NCI-H187 (cell line): ENCODE measurements at places on chromosomes 7 and 10.

- no peak for DNase-seq
Observed at GRCh38 chr7:150631866-150632864, at the start of gene GIMAP6. Gene GIMAP6, minus strand, starts transcription at chr7:150632385. Its CDS starts 2,243 bp downstream, at chr7:150630142.

DNA sequence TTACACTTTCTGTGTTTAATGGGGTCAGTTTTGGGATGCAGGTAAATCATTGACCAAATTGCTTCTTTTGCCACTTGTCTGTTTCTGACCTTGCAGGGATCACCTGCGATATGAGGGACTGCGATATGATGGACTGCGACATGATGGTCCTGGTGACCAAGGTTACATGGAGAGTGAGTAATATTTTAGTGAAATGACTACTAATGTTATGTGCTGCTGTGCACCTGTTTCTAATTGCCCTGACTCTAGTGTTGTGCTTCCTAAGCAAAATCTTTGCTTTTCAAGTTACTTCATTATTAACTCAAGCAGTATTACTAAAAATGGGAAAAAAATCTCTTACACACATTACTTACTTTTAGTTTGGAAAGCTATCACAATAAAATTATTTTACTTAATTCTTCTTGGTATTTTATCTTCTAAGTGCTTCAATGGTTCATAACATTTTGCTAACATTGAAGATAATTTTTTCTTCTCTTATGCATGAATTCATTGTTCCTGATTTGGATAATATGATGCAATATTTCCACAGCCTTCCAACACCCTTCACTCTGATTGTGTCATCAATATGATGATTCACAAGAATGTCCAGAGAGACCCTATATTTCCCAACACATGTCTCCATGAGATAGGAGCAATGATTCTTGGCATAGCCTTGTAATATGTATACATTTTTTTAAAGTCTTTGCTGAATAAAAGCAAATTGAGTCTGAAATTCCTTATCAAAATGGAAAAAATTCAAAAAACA lies 306.2 kb upstream of the AKR1E2 start:
- no peak for DNase-seq

DNA sequence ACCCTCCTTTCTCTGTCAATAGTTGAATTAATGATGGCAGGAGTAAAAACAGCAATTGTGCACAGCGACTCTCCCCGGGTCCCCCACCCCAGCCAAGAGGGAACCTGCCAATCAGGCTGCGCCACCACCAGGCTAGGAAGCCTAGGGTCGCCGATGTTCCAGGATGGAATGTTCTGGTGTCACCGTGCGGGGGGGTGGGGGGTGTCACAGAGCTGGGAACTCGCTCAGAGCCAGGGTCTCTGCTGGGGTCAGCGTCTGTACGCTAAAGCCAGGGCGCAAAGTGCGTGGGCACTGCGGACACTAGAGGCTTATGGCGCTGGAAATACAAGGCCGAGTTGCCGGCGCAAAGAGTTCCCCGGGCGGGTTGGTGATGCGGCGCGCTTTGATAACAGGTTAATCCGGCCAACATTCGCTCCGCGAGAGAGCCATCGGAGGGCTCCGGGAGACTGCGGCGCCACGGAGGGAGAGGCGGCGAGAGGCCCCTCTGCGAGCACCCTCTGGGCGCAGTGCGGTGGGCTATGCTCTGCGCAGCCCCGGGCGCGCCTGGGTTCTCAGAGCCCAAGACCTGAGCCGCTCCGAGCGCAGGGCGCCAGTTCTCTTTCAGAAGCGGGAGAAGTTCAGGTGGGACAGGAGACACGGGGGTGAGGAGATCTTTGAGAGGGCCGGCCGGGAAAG lies 192.3 kb downstream of the EMX2 start:
- no peak for DNase-seq

DNA sequence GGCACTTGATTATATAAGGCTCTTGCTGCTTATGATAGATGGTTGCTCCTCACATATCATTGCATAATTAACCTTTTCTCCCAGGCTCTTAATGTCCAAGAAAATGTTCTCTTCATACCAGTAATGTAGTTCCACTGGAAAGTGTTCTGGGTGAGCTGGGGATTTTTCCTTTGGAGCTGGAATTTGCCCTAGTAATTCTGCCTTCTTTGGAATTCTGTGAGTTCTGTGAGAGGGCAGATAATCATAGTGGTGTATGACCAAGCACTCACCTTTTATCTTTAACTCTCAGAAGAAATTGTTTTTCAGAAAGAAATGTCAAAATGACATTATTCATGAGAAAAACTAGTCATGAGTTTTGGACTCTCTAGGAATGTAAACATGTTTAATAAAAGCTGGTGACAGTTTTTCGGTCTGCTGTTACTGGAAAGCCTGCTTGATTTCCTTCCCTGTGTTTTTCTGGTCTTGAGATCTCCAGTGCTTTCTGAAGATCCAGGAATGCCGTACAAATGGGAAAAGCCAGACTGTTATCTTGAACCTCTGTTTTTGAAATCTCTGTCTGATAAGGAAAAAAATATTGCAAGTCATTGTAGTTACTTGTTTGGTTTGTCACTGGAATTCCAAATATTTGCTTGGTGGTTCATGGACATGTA lies 148.3 kb upstream of the PRPS1L1 start:
- no peak for DNase-seq

DNA sequence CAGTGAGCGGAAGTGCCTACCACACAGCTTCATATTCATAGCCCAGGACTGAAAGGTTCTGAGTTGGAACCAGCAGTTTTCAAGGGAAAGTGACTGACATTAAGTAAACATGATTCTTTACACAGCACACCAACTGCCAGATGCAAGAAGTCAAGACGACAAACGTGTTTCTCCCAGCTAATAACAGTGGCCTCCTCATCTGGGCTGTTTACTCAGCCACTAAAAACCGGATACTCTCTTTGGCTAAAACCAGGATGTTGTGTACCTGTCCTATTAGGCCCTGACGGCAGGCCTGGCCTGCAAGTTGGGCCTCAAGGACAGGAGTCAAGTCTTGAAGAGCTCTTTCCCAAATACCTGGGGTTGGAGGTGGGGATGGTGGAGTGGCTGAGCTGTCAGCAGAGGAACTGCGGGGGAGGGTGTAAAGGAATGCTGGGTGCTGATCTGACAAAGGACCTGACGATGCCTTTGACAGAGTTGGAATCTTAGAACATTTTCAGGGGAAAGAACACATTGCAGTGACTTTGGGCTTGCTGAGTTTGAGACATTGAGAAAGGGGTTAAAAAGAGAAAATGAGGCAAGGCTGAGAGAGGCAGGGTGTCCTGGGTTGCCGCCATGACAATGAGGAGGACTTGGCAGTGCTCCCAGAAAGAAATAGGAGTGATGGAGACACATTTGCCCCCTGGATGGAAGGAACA lies 57.7 kb downstream of the STEAP1B start:
- DNase-seq = no peak

GRCh38 chr7:158975526-158976467 lies 119.4 kb downstream of the DYNC2I1 start:
- DNase-seq = no peak

GRCh38 chr10:84715911-84716310 lies 387.5 kb downstream of the CCSER2 start:
- DNase-seq = no peak
